Bronchial epithelial cell (primary cell): ENCODE measurements at places on chromosomes 11 and 22. TPM values are rescaled to one million over a fixed set of nuclear protein-coding genes. Genes with fewer than 3 reads are reported as not detected.

Gene MN1
- 1.3 and 2.0 TPM in 2 replicates for total RNA-seq

Gene MS4A3
- total RNA-seq, result not detected in 2 replicates

Gene PGGHG
- 1.7 and 3.2 TPM in 2 replicates for total RNA-seq

Gene KCNE3
- 0.13 and 0.26 TPM in 2 replicates for total RNA-seq

Gene NELL1
- total RNA-seq, result not detected in 2 replicates

Gene PRODH
- total RNA-seq, result 5.0 and 52.6 TPM in 2 replicates

Gene GSTT2B
- 0.79 and 0.90 TPM in 2 replicates for total RNA-seq

Gene MCAM
- 25.7 and 36.3 TPM in 2 replicates for total RNA-seq

Gene VPS11
- total RNA-seq, result 24.5 and 27.0 TPM in 2 replicates

Gene CASP12
- not detected in 2 replicates for total RNA-seq

GRCh38 chr11:103811870-103812455, 224.5 kb upstream of the DDI1 start:
- DNase-seq, result no peak

DNA sequence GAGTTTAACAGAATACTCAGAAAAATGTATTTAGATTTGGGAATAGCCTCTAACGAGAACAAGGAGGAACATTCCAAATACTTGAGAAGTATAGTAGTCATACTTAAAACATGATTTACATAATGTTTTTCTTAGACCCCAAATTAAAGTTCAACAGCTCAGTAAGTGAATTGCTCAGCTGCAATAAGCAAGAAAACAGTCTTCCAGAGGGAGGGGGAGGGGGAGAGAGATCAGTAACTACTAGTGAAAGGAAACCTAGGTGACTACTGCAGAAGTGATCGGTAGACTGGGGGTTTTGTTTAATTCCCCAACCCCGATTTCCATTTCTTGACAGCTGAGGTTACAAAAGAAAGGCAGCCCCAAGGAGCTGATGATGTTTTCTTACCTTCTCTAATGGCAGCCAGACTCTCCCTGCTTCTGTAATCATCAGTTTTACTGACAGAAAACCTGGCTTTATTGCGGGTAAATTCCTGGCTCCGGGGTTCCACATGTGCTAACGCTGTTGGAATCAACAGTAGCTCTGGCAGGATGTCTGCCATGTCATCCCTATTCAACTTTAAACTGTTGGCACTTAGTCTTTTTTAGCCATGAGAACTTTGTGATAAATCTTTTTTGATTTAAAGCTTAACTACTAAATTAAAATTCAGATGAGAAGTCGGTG, 82.4 kb upstream of the BIRC3 start:
- no peak for DNase-seq

DNA sequence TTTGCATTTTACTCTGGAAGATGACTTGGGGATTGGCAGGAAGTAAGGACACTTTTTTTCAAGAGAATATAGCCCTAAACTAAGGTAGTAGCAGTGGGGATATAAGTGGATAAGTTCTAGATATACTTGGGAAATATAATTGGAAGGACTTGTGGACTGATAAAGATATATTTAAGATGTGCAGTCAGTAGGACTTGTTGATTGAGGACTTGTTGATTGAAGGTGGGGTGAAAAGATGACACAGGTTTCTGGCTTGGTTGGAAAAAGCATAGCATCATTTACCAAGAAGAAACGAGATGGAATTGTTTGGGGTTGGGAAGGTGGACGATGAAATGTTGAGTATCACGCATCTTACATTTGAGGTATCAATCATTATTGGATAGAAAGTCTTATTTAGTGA, 1.5 kb upstream of the TAF10 start:
- no peak for DNase-seq

DNA sequence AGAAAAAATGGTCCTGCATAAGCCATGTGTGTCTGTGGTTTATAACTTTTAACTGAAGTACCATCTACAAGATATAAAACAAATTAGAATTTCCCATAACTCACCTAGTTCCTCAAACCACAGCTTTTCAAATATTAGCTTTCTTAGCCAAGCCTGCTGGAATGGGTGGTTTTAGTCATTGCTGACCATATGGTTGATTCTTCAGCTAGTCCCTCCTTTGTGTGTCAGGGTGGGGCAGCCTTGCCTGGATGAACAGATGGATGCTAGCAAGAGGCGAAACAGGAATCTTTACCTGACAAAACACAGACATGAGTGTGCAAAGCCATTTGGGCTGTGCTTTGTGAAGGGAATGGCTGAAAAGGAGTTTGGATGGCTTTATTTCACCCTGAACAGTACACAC, 6.9 kb upstream of the B3GNT6 start:
- peak; percentile 60 for DNase-seq

- DNase-seq, result no peak
These were observed 595.3 kb upstream of the CCDC90B start for GRCh38 chr11:83881428-83881827.

- no peak for DNase-seq
These were observed 188.2 kb downstream of the ST3GAL4 start for GRCh38 chr11:126543691-126544090.

- DNase-seq, result no peak
These were observed 59.3 kb downstream of the FANCF start for GRCh38 chr11:22566293-22566692.

GRCh38 chr11:82494988-82495432, 238.7 kb downstream of the FAM181B start:
- peak; percentile 21 for DNase-seq

GRCh38 chr22:25569361-25569760, 4.9 kb downstream of the GRK3 start:
- no peak for DNase-seq

- DNase-seq, result peak; percentile 75
These were observed 258.5 kb downstream of the LUZP2 start for GRCh38 chr11:24755260-24755839.

GRCh38 chr11:86889001-86889341, 66.2 kb downstream of the FZD4 start:
- DNase-seq, result no peak

DNA sequence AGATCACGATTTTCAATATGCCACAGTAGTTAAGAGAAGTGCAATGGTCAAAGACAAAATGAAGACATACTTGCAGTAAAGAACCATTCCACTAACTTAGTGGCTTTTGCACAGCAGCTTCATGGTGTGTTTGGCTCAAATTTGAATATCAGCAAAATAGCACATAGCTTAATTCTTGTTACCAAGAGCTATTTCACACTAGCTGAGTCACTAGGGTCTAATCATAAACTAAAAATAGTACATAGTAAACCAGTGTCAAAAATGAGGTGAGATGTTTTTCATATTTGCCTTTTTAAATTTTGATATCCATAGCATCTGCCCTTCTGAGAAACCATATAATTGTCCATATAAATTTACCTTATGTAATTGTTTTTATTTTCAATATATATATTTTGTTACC, 325.0 kb upstream of the LUZP2 start:
- no peak for DNase-seq

DNA sequence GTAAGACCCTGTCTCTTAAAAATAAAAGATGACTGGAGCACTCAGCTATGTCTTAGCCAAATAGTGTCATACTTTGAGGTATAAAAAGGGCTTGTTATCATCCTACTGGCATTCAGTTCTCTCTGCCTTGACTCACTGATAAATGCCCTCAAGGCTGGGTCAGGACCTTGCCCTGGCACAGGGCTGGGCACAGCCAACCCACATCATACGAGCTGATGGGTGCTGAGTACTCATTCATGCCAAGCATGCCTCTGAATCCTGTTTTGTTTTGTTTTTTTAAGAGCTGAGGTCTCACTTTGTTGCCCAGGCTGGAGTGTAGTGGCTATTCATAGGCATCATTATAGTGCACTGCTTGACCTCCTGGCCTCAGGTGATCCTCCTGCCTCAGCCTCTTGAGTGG, 1.9 kb downstream of the SMTNL1 start:
- peak; percentile 22 for DNase-seq

GRCh38 chr11:111363985-111364384, 15.1 kb downstream of the POU2AF1 start:
- no peak for DNase-seq

DNA sequence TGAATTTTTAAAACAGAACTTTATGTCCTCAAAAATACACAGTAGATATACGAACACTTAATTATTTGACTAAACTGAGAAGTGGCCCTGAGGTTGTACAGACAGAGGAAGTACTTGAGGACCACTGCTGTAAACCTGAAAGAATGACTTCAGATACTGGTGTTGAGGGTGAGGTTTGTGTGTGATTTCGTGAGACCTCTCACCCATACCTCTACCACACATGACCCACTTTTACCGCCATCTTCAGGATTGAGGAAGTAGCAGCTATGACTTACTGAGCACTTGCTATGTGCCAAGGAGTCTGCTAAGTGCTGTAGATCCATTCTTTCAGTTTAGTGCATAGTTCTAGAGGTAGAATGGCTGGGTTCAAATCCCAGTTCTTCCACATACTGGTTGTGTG, 21.9 kb downstream of the MMP13 start:
- no peak for DNase-seq

DNA sequence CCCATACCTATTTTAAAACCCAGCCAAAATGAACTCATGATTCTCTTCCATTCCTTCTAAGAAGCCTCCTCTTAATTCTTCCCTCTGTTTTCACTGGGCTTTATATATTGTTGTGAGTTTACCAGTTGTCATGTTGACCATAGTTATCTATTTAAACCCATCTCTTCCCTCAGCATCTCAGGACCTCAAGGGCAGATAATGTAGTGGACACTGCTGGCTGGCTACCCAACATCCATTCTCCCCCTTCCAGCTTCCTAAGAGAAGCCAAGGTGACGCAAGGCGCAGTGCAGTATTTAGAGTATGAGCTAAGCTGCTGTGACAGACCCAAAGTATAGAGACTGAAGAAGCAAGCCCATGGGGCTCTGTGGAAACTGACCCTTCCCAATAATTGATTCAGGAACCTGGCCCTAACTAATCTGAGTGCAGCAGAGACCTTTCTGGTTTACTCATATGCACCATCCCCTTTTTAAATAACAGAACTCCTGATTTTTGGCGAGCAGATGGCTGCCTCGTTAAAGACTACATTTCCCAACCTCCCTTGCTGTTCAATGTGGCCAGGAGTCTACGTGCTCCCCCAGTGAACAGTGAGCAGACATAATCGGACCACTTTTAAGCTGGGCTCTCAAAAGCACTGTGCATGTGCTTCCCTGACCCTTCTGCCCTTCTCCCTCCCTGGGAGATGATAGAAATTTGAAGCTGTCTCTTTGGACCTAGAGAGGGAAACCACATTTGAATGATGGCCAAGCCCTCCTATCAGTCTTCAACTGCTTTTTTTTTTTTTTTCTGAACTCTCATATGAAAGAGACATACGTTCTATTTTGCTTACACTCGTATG, 28.1 kb upstream of the CREB3L1 start:
- no peak for DNase-seq

- no peak for DNase-seq
These were observed 21.7 kb downstream of the CHST1 start for GRCh38 chr11:45643598-45644260.

GRCh38 chr11:110479108-110480101, 49.7 kb downstream of the FDX1 start:
- DNase-seq, result peak; percentile 29

DNA sequence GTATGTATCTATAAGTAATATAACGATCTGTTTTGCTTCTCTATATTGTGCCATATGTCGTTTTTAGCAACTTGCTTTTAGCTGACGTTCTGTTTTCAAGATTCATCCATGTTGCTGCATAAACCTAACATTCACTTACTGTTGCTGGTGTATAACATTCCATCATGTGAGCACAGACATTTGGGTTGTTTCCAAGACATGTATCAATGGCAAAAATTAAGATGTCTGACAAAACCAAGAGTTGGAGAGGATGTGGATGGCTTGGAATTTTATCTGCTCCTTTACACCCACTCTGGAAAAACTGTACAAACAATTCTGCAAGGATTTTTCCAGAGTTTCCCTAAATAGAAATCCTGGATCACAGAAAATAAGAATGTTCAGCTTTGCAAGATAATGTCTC, 40.9 kb downstream of the DGCR2 start:
- no peak for DNase-seq

DNA sequence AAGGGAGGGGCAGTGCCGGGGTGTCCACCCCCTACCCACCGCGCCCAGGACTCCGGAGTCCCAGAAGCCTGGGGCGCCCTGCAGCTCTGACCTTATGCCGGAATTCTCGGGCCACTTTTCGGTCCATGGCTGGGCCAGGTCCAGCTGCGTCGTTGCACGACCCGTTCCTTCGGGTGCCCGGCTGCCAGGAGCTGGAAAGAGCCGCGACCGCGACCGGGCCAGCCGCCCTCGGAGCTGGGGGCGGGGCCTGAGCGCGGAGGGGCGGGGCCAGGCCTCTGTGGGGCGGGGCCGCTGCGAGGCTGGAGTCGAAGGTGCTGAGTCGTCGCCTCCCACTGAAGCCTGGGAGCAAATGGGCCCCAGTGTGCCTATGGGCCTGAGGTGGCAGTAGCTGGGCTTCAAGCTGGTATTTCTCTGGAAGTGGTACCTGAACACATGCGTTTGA, at the start of gene USH1C:
Gene USH1C (minus strand): TSS at position 236 of the 442 bp plus-strand sequence. CDS start 109 bp downstream, at position 127.
- DNase-seq, result no peak

DNA sequence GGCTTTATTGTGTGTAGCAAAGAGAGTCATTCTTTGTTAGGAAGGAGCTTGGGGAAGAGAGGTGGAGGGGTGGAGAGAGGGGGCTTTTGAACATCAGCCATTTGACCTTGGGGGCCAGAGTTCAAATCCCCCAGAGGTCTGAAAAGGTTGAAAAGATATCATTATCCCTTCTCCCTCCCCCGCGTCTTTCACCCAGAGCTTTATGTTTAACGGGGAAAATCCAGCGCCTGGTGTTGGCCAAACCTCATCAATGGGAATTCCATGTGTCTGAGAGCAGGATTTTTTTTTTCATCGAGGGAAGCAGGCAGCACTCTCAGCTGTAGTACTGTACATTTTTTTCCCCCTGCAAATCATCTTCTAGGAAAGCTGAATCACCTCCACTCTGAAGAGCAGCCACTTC, 122.4 kb upstream of the HSD17B12 start:
- DNase-seq, result no peak

GRCh38 chr11:22920939-22921565, 60.8 kb upstream of the CCDC179 start:
- DNase-seq, result peak; percentile 55

DNA sequence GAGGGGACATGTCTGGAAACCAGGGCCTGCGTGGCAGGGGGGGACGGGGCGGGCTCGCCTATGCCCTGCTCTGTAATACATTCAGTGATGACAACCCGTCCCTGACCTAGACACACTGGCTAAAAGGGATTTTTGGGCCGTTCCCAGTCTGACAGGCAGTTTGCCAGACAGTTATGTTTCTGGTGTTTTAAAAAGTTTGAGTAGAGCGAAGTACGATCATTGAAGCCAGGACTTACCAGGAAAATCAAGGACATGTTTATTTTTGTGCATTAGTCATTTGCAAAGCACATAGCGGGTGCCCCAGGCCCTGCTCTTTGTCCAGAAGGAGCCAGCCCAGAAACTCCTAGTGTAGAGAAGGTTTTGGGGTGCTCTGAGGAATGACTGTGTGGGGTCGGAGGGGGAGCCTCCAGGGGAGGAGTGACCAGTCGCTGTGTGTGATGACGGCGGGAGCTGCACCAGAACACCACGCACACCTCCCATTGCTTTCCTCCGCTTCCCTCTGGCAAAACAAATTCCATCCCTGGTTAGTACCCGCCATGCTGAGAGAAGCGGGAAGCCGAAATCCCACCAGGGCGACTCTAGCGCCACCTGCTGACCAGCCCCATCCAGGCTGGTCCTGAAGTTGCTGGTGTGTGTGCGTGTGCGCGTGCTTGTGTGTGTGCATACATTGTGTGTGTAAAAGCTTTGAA, 50.8 kb downstream of the FBLN1 start:
- DNase-seq, result peak; percentile 72

GRCh38 chr11:62721994-62722393, 5.3 kb downstream of the HNRNPUL2 start:
- DNase-seq, result no peak
